ENCODE measurements at places on chromosomes 12 and 14. TPM values are rescaled to one million over a fixed set of nuclear protein-coding genes. Genes with fewer than 3 reads are reported as not detected.

DNA sequence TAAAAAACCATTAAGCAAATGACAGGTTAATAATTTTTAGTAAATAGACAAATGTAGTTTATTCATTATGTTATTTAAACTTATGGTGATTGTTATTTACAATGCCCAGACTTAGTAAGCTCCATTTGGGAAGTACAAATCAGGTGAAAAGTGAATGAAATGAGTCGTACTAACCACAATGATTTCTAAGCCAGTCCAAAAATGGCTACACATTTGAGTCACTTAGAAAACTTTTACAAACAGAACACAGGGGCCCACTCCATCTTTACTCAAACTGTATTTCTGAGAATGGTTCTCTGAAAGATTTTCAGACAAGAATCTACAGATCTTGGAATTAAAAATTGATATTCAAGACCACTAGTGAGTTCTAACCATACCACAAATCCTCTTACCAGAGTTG is 653.3 kb upstream of the MIS18BP1 start:
- DNase-seq: no peak

DNA sequence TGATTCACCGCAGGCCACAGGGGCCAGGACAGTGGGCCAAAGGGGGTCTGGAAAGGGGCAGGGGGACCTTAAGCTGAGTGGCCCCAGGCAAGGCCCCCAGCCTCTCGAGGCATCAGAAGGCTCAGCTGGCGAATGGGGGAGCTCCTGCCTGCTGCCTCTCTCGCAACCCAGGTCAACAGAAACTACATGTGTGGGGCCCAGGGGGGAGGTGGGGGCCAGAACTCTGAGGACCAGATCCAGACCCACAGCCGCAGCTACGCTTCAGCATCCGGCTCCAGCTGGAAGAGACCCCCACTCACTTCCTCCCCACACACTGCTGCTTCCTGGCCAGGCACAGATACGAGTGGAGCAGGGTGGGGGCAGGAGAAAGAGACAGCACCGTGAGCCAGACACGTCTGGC is 46.5 kb downstream of the NCOR2 start:
- DNase-seq: no peak

DNA sequence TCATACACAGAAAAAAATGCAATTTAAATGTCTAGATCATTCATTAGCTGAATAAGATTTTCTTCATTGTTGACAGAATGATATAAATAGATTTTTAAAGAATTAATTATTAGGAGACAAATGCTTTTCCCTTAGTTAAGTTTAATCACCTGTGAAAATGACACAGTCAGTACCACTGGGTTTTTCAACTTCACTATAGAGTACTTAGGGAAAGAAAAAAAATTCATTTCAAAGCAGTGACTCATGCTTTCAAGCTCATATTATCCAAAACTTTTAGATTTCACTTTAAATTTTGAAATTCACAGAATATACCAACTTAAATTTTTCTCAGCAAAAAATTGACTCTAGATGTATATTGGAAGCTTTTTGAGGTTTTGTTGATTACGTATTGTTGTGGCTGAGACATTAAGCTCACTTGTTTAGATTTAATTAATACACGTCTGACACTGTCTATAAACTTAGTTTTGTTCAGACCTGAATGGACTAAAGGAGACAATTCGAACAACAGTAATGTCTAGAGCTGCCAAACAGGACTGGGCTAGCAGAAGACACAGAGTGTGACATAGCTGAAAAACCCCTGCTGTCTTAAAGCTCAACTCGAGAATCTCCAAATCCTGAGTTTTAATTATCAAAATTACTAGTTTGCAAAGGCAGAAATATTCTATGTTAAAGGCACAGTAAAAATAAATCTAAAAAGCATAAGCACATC is 1.6 kb downstream of the MGAT4C start:
- DNase-seq: no peak

- no peak for DNase-seq
Measured at GRCh38 chr14:91893007-91893406, 25.7 kb upstream of the TC2N start.

REM2 gene
- 1.2 TPM for total RNA-seq

GRCh38 chr14:68523989-68524725 is 268.7 kb downstream of the ZFP36L1 start:
- no peak for DNase-seq

TBX5 gene
- total RNA-seq: not detected

DNA sequence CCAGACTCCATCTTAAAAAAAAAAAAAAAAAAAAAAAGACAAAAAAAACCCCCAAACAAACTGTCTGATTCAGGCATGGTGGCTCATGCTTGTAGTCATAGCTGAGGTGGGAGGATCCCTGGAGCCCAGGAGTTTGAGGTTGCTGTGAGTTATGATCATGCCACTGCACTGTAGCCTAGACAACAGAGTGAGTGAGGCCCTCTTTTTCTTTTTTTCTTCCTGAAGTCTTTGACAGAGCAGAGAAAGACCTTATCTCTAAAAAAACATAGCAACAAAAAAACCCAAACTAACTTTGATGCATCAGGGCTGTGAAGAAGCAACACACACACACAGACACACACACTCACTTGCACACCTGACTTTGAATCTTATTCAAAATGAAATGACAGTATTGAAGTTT is 7.7 kb upstream of the AMN1 start:
- no peak for DNase-seq

DNA sequence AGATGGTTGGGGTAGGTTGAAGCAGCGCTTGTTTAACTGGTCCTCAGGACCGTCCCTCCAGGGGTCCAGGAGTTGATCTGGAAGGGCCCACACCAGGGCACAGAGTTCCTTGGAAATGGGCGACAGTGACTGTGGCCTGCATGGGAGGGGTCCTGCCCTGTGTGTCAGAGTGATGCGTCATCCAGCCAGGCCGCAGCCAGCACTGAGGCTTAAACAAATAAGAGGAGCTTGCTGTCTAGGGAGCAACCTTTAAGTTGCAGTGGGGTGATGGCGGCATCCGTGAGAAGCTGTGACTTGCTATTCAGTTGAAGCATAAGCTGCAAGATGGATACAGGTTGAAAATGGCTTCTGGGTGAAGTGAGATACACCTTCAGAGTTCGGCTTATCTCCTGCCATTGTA is 20.2 kb downstream of the DCAF4 start:
- no peak for DNase-seq

BIN2 gene
- total RNA-seq: 7.9 TPM

DNA sequence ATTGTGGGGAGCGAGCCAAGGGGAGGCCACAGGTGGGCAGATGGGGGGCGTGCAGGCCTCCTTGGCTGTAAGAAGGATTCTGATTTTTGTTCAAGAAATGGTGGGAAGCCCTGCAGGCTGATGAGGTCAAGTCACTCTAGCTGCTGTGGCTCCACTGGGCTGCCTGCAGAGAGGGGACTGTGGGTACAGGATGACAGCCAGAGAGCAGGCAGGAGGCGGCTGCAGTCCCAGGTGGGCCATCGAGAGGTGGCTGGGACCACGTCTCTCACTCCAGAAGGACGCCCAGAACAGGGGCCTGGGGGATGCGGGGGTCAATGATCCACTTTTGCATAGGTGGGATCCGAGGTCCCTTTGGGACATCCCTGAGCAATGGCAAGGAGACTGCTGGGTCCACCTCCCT is 9.1 kb downstream of the NCOR2 start:
- no peak for DNase-seq

- DNase-seq: peak; percentile 54
Measured at GRCh38 chr12:104177663-104178501, 37.7 kb upstream of the TXNRD1 start.

GRCh38 chr12:78192979-78193378 is 362.3 kb downstream of the NAV3 start:
- no peak for DNase-seq

ZBTB39 gene
- total RNA-seq: 9.1 TPM

FITM1 gene
- 11.3 TPM for total RNA-seq

- no peak for DNase-seq
Measured at GRCh38 chr12:112879191-112879705, 27.5 kb upstream of the OAS1 start.

DNA sequence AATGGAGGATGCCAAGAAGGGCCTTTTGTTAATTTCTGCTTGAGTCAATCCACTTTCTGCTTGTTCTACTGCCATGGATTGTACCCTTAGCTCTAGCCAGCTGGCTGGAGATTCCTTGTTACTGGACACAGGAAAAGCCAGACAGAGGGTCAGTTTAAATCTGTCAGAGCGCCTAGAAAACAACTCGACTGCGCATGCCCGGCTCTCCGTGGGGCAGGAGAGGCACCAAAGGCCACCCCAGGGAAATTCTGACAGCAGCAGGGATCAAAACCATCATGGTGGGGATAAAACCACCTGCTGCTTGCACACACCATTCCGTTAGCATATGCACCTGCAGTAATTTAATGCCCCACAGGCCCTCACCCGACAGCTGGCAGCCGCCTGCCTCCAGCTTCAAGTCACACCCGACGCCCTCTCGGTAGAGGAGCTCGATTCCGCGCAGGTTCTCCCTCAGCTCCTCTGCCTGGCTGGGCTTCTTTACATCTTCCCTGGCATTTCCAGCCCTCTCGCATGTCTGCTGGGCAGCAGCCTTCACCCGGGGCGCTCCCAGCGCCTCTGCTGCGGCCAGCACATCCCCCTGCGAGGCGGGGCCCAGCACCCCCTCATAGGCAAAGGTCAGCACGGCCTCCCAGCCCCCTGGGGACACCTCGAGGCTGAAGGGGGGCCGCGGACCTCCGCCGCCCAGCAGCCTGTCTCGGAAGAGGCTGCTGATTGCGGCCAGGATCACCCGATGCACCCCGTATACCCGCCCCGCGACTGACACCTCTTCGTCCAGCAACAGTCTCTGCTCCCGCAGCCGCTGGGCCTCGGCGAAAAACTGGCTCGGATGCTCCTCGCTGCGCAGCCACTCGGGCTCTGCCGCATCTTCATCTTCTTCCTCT is 1.0 kb downstream of the KLHL33 start:
- DNase-seq: peak; percentile 55

ENO2 gene
- total RNA-seq: 10.7 TPM

DNA sequence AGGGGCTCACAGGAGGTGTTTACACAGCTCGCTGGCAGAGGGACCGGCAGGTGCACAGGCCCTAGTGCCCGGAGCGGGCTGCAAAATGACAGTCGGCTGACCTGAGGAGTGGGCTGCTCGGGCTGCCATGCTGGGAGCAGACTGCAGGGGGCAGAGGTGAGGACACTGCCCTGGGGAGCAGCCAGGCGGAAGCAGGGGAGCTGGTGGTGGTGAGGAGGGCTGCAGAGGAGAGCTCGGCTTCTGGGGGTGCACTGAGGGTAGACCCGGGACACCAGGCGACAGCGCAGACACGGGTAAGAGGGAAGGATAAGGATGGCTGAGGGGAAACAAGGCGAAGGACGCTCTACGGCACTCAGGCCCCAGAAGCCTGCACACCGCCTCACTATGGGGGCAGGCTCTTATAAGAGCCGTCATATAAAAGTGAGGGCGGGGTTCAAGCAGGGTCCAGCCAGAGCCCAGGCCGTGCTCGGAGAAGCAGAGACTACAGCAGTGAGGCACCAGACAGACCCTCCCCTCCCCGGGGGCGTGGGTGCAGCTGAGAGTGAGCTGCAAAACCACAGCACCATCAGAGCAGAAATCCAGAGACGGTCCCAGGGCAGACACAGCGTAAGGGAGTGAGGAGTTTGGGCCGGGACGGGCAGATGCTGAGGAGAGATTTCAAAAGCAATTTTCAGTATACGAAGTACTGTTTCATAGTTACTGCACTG is 62.5 kb downstream of the CCDC88C start:
- DNase-seq: no peak

- no peak for DNase-seq
Measured at GRCh38 chr12:113065126-113066007, 8.8 kb downstream of the DTX1 start.

ANAPC7 gene
- 40.6 TPM for total RNA-seq

- DNase-seq: no peak
Measured at GRCh38 chr14:73913256-73913655, 26.6 kb downstream of the ZNF410 start.

FAR2 gene
- 38.6 TPM for total RNA-seq

GRCh38 chr14:59771577-59771976 is 99.0 kb downstream of the RTN1 start:
- no peak for DNase-seq

- DNase-seq: no peak
Measured at GRCh38 chr12:45419317-45419814, 203.5 kb downstream of the ANO6 start.

OR4Q3 gene
- total RNA-seq: not detected

DNA sequence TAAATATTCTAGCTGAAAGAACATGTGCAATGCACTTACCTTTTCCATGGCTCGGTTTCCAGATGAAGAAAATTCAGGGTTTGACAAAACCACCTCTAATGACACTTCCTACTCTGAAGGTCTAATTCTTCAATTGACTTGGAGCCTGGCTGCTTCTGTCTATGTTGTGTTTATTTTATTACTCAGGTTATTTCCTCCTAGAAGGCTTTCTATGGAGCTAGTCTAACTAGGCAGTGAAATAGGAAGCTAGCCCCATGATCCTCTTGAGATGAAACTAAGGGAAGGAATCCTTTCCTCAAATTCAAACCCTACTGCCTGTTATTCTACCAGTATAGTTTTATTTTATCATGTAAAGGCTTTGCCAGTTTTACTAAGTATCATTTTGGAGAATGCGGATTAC is 20.9 kb upstream of the IFNG-AS1 start:
- DNase-seq: no peak

GRCh38 chr14:60839057-60839456 is 104.5 kb downstream of the MNAT1 start:
- no peak for DNase-seq

DNA sequence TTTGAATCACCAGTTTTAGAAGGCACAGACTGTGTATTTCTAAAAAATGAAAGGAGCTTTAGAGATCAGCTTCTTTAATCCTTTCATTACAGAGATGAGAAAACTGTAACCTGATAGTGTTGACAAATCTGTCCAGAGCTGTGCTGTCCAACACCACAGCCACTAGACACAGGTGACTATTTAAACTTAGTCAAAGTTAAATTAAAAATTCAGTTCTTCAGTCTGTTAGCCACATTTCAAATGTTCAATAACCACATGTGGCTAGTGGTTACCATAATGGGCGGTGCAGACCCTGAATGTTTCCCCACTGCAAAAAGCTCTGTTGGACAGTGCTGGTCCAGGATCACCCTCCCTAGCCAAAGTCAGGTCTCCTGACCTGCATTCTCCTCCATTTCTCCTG is 21.6 kb downstream of the DAD1 start:
- peak; percentile 15 for DNase-seq

GRCh38 chr12:90399357-90399756 is 555.6 kb downstream of the CCER1 start:
- no peak for DNase-seq

DNA sequence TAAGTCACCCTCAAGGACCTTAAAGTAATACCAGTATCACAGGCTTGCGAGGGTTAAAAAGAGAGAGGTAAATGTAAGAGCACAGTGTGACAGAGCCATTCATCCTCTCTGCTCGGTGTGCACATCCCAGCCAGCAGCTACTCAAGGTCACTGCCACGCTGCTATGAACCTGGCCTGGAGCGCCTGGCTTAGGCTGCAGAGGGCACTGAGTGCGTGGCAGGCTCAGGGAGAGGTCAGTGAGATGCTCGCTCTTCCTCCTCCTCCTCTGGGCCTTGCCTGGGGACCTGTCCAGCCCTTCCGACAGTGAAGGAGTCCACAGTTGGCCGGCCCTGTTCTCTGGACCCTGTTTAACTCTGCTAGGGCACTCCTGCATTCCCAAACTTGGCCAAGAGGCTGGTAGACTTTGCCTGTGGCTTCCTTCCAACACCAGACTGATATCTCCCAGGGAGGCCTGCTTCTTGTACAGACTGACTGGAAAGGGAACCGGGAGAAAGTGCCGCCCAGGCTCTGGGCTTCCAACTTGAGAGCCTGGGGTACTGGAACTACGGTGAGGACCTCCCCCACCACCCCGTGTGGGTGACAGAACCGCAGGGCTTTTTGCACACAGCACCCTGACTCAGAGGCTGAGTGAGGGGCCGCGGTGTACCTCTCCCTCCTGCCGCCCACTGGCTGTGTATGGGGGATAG is 62.6 kb upstream of the CORO1C start:
- DNase-seq: no peak

Measured in Peyer's patch (tissue), 4 donors.